ENCODE measurements at places on chromosomes 7 and 10.

DNA sequence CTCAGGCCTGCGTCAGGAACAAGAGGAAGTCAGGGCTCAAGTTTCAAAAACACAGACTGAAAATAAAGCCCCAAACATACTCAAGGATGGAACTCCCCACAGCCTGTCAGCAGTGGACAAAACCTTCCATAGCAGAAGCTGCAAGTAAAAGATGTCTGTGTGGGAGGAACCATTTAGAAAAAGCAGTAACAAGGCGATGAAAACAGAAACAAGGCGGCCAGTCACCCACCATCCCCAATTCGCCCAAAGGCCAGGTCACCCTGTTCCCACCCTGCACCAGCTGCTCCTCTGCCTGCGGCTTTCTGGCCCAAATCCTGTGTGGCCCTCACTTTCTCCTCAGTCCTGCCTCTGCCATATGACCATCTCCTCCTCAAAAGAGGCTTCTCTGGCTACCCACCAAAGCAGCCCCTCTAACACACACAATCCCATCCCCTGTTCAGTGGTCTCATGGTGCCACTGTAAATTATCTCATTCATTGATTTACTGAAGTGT lies 27.8 kb downstream of the KCNMA1 start:
- DNase-seq, result no peak

- no peak for DNase-seq
Observed at GRCh38 chr7:2508327-2509215, 11.0 kb upstream of the LFNG start.

DNA sequence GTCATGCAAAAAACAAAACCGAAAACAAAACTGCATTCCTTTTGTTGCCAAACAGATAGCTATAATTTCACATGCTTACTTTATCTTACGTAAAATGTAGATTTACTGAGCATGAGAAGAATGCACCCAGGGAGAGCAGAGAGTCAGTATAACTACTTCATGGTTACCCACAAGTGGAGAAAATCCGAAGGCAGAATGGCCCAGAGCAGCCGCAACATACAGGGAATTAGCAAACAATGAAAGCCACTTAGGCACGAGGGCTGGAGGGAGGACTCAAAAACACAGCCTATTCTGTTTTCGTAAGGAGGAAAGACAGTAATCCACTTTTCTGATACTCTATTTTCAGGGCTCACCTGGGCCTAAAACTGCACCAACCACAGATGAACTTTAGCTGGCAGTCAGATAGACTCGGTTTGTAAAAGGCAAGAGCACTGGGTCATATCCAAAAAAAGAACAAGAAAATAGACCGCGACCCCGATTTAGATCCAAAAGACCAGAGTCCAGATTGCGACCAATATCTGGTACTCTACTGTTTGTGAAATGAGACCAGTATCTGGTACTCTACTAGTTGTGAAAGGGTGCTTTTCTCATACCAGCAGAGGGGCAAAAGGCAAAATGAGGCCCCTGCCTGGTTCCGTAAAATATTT lies 1.3 kb downstream of the ITPRIP start:
- no peak for DNase-seq

DNA sequence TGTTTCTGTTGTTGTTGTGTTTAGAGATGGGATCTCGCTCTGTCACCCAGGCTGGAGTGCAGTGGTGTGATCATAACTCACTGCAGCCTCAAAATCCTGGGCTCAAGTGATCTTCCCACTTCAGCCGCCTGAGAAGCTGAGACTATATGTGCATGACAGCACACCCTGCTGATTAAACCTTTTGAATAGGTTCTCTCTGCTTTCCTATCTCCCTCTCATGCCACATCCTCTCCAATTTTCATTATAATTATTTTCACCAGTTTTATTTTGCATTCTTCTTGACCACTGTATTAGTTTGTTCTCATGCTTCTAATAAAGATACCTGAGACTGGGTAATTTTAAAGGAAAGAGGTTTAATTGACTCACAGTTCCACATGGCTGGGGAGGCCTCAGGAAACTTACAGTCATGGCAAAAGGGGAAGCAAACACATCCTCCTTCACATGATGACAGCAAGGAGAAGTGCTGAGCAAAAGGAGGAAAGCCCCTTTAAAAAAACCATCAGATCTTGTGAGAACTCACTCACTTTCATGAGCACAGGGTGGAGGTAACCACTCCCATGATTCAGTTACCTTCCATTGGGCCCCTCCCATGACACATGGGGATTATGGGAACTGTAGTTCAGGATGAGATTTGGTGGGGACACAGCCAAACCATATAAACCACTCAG lies 12.9 kb downstream of the AGK start:
- DNase-seq, result no peak

DNA sequence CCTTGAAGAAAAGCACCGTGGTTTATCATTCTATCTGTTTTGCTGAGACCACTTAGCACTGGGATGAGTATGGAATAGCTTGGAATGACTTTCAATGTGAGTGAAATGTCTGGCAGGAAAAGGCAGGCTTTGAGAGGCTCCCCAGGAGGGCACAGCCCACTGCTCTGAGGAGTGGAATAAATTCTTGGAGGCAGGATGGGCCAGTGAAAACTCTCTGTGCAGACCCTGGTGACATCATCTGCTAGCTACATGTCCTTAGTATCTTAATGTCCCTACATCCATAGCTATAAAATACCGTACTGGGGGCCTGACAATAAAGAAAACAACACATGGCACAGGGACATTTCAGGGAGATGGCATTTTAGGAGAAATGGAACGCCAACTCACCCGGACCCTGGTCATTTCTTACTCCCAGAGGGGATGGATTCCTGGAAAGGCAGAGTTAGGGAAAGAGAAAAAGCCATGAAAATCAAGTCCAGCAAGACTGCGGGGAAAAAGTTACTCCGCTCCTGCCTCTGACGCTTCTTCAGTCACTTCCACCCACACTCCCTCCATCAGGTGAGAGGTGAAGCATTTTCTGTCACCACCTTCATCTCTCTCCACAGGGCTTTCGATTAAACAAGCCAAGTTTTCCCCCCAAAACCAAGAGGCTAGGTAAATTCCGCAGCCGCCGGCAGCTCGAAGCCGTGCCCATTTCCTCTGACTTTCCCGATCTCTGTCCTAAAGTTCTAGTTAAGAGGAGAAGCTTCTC lies 991 bp downstream of the ZNF239 start:
- DNase-seq, result no peak

DNA sequence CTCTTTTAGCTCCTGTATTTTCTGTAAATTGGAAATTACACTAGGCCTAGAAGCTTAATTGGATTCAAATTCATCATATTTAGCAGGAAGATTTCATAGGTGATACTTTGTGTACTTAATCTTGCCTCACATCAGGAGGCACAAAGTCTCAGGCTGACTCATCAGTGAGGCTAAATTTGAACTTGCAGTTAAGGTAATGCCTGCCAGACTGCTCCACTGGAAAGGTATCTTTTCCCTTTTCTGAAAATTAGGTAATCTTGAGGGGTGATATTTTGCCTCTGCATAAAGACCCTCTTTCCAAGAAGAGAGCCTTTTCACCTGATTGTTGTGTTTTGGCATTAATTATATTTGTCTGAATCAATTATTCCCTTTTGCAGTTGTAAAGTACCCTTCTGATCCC lies 14.6 kb downstream of the PPIA start:
- DNase-seq, result no peak

DNA sequence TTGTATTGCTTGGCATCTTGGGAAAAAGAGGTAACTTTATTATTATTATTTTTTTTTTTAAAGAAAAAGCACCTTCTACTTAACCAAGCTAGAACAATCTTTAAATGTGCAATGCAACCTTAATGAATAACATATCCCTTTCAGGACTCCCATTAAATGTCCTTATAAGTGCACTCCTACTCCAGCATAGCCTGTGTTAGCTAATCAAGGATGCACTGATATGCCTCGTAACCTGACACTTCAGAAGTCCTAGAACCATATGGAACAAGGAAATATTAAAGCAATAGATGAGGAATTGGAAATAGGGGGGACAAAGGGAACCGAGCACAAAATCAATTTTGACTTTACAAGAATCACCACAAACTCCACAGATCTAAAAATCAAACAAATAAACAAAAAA lies 522.4 kb downstream of the PARD3 start:
- no peak for DNase-seq

GRCh38 chr10:118725886-118726500 lies 28.8 kb downstream of the CACUL1 start:
- DNase-seq, result no peak

- DNase-seq, result no peak
Observed at GRCh38 chr7:94351703-94352102, 43.0 kb upstream of the COL1A2 start.

DNA sequence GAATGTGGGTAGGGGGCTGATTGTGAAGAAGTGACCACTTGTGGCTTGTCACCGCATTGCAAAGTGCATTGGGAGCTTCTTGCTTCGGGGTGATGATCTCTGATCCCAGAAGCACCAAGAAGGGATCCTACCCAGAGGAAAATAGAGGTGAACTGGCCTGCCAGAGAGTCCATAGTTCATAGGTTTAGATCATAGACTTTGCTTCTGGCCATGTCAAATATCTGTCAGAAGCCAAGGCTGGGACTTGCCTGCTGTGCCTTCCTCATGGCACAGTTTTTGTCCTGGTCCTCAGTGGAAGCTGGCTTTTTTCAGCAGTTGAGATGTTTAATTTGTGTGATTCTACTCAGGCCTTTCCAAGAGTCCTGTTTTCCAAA lies 1.1 kb downstream of the ZSWIM8 start:
- no peak for DNase-seq

GRCh38 chr7:136229790-136230189 lies 252.6 kb upstream of the MTPN start:
- DNase-seq, result no peak

- DNase-seq, result no peak
Observed at GRCh38 chr10:119323085-119324016, 116.0 kb downstream of the GRK5 start.

DNA sequence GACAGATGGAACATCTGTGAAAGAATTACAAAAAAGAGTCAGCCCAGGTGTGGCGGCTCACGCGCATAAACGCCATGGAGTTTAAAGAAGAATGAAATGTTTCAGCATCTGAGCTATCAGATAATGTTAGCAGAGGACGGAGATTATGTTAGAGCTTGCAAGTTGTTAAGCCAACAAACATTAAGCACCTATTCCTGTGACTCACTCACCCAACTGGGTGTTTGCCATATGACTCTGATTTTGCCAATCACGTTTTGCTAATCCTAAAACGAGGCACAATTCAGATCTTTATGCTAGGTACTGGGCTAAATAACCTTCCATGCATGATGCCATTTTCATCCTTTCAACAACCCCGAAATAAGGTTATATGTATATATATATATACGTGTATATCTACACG lies 29.0 kb upstream of the CCNY start:
- DNase-seq, result no peak

DNA sequence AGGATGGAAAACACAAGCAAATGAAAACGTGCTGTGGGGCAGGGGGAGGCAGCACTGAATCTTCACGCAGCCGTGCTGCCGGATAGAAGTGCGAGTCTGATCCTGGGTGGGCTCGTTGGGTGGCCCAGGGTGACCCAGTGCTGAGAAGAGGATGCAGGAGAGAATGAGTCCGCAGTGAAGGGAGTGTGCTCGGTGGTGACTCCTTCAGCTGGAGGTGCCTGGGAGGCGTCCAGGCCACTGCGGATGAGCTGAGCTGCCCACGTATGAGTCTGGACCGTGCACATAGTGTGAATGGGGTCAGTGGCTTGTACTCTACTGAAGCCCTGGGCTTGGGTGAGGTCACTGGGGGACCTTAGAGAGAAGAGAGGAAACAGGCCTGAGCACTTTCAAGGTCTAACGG lies 190.0 kb upstream of the MGMT start:
- no peak for DNase-seq

DNA sequence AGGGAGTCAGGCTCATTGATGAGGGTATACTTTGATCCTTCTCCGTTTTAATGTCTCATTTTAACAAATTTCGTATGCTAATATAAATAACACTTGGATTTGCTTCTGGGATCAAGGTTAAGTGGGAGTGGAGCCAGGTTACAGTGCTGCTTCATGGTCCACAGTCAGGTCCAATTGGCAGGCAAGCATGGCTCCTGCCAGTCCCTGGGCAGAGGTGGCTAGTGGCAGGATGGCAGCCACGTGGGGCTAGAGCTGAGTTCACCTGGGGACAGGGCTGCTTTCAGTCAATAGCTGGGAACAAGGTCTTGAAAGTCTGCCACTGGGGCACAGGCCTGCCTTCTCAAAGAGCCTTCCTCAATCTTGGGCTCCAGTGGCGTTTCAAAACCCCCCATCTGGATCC lies 16.0 kb upstream of the VWA2 start:
- no peak for DNase-seq

GRCh38 chr7:104838537-104839299 lies 175.3 kb upstream of the KMT2E start:
- DNase-seq, result no peak

- no peak for DNase-seq
Observed at GRCh38 chr7:107622429-107622828, 38.2 kb upstream of the SLC26A4 start.

- no peak for DNase-seq
Observed at GRCh38 chr7:149355390-149356048, 93.5 kb downstream of the ZNF783 start.

DNA sequence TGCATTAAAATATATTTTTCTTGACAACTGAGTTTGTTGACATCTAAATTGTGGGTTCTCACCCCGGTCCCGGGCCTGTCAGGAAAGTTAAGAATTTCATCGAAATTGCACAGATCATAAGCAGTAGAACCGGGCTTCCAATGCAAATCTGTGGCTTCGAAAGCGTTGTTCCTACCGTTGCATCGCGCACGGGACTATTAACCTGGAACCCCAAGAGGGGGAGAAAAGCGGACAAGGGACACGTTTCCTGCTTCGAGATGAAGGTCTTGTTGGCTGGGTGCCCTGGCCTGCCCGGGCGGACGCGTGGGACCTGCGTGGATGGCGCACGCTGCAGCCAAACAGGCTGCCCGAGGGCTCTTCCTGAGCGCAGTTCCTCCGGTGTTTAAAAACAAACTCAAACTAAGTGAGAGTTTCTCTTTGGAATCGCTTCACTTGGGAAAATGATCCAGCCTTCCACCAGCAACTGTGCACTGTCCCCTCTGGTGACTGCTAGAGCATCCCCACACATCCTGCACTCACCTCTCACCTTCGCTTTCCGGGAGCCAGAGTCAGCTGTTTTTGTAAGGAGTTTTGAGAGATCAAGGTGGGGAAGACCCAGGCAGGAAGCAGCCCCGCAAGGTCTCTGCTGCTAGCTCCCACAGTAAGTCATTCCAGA lies 5.1 kb upstream of the TBX20 start:
- DNase-seq, result no peak

- DNase-seq, result no peak
Observed at GRCh38 chr10:45454859-45455258, 80.8 kb downstream of the ALOX5 start.

- no peak for DNase-seq
Observed at GRCh38 chr7:143435266-143435665, 8.0 kb upstream of the TAS2R60 start.

DNA sequence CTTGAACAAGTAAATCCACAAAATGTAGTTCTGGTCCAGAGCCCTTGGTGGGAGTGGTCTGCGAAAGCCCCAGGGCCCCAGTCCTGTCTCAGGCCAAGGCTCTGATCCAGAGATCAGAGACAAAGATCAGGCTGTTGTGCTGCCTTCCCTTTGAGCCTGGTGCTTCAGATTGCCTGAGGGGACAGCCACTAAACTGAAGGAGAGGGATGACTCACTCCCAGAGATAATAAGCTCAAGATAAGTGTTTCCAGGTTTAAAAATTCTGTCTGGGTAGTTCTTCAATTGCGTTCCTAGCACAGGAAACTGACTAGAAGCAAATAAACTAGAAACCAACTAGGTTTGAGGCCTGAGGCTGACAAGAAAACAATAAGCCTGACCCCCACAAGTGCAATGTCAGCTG lies 190.2 kb downstream of the RAMP3 start:
- no peak for DNase-seq

Measured in thoracic aorta (tissue), 2 donors.